Fibroblast of skin of right biceps (primary cell): ENCODE measurements at places on chromosomes 4 and X.

DNA sequence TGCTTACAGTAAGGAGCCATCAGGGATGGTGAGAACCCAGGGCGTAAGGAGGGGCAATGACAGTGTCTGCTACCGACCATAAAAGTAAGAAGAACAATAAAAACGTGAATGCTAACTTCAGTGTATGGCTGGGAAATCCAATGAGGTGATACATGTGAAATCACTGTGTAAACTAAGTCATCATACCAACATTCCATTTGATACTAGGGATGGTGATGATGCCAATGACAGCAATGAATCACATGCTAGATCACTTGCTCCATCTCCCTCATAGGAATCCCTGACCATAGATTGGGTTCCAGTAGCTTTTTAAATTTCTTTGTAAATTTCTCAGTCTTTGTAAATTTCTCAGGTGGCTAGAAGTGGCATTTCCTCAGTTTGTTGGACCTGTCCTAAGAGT is 146.3 kb downstream of the SMIM20 start:
- peak; percentile 50 for DNase-seq

DNA sequence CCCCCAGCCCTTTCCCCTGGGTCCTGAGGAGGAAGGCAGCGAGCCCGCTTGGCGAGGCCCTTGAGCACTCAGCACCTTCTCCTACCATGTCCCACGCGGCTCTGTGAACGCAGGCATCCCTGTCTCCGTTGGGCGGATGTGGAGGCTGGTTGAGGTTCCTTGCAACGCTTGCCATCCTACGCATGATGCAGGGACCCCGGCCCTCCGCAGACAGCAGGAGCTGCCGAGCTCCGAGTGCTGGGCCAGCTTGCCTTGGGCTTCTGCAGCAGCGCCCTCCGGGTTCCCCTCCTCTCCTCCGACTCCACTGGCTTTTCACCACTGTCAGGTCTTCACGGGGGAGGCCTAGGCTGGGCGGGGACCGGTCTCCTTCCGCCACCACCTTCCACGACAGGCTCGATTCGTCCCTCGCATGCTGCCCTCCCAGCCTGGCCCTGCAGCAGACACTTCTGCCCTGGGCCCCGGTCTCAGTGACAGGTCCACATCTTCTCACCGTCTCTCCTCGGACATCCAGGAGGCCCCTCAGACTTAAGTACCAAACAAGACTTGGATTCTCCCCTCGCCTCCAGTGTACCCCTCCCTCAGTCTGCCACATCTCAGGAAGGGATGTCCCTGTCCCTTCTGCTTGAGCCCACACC is 67.6 kb upstream of the HGFAC start:
- no peak for DNase-seq

DNA sequence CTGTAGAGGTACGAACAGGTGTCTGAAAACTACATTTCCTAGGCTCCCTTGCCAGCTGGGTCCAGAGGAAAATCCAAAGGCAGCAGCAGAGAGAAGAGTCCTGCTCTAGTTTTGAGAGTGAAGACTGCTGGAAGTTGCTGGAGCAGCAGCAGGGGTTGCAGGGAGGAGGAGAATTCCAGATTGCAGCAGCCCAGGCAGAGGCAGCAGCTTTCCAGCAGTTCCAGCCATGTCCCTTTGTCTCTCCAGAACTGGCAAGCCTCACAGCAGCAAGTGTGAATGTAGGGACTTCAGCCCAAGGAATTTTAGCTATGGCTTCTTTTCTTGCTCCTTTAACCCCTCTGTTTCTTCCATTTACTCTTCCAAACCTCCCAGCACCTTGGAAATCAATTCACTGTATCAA is 24.1 kb upstream of the STIM2 start:
- DNase-seq, result no peak

DNA sequence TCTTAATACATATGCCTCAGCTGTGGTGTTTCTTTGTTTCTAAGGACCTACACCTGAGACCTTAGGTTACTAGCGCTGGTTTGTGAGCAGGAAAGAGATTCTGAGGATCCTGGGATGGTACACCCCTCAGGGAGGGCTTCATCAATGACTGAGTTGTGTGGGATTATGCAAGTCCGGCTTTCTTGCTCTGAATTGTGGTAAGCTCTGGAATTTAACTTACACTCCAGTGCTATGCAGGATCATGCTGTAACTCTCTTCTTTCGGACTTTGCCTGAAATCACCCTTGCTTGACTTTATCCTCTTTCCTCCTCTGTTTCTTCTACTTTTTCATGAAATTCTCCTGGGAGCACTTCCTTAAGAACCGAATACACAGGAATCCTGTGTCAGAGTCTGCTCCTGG is 431.5 kb upstream of the BOD1L1 start:
- DNase-seq, result peak; percentile 12

GRCh38 chr4:28106155-28106554 is 1245.5 kb downstream of the STIM2 start:
- DNase-seq, result no peak

- DNase-seq, result no peak
Measured at GRCh38 chrX:38216642-38217041, 4.0 kb downstream of the SRPX start.

DNA sequence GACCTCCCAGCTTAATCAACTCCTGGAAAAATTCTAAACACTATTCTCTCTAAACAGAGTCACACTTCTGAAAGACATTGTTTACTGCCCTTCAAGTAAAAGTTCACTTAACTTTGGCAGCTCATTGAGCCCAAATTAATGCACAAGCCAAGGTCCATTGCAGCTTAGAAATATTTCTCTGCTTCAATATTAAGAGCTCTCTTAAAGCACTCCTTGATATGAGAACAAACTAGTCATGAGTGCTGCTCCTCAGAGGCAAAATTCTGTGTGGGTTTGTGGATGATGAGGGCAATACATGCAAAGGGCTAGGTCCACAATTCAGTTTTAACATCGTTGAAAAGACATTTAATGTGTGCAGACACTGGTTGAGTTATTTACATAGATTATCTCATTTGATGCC is 12.8 kb upstream of the FMR1 start:
- DNase-seq, result no peak

DNA sequence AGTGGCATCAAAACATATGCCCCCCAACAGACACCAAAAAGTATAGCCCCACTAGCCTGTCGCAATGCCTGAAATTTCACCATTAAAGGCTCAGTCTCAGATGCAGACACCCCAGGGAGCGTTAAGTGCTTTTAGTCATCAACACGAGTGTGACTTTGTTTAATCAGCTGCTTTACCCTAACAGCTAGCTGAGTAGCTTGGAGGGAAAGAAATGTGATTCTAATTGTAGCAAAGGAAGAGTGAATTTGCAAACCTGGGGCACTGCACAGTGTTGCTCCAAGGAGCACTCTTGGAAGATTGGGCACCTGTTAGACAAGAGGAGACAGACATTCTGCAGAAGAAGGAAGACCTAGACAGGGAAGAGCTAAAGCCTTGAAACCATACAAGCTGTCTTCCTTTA is 145.1 kb downstream of the BEND2 start:
- DNase-seq, result no peak
